ENCODE measurements at places on chromosomes 12 and 14.

- DNase-seq: no peak
Observed at GRCh38 chr14:76123426-76124225, 28.1 kb upstream of the GPATCH2L start.

- DNase-seq: no peak
Observed at GRCh38 chr14:56590535-56590960, 10.9 kb downstream of the TMEM260 start.

DNA sequence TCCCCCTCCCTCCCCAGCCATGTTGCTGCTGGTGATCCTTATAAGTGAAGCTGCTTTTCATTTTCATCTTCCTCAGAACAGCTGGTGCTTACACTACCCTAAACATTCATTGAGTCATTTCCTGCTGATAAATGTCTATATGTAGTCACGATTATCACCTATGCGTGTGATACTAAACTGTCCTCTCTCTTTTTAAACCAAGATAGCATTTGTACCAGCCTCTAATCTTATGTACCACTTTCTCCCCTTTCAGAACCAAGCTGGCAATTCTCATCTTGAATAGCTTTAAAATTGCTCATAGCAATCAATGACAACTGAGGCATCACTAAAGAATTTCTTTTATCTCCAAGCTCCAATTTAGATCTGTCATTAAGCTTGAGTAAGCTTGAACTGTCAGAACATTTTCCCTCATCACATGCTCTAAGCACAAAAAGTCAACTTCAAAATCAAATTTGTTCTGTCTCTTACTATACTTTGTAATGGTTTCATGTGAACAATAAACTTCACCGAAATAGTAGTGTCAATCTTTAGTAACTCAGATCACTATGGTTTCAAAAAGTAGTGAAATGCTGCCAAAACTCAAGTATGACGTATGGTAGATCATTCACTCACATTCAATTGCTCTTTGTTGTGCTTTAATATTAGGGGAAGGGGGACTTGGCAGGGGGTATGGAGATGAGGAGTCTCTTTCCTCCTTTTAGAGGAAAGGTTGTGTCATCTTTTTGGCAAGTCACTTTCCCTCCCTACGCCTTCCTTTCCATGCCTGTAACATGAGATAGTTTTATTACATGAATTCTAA is 178.1 kb upstream of the NOVA1 start:
- no peak for DNase-seq

- DNase-seq: no peak
Observed at GRCh38 chr14:104293231-104293841, 154.9 kb downstream of the KIF26A start.

DNA sequence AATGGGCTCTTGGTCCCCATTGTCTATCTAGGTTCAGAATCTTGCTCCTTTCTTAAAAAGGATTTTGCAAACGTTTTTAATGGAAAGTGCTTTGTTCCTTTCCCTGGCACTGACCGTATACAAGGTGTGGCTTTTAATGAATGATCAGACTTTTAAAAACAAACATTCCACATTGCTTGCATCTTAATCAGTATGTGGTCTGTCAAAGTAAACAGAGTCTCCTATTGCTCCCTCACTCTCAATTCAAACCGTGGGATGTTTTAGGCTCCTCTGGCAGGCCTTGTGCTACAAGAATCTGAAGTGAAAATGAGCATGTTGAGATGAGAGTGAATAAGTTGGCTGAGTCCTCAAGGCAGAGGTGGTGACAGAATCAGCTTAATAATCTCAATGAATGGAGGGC is 107.0 kb downstream of the VRK1 start:
- no peak for DNase-seq

DNA sequence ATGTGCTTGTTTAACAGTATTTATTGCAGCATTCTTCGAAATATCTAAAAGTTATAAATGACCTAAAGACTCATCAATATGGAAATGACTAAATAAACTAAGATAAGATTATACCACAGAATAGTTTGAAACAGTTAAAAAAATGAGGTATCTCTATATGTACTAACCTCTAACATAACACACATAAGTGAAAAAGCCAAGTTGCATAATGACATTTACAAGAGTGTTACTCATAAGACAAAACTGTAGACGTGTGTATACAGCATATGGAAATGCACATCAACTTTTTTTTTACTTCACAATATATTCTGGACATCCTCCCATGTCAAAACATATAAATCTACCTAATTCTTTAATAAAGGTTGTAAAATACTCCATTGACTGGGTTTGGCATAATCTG is 22.8 kb downstream of the CPM start:
- DNase-seq: no peak

DNA sequence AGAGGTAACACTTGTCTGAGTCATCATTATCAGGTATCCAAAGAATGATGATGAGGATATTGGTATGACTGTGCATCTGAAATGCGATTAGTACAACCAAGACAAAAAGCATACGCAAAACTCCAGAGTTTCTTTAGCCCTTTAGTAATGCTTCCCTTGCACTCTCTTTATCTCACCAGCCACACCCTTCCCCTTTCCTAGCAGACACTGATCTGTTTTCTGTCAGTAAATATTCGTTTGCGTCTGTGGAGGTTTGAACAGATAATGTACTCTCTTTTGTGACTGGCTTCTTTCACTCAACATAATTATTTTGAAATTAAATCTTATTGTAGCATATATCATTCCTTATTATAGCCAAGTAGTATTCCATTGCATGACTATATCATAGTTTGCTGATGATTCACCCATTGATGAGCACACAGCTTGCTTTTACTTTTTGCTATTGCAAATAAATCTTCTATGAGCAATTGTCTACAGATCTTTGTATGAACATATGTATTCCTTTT is 775.7 kb downstream of the SLC6A15 start:
- no peak for DNase-seq

GRCh38 chr12:82893896-82894295 is 207.2 kb downstream of the TMTC2 start:
- no peak for DNase-seq

- DNase-seq: no peak
Observed at GRCh38 chr12:99911081-99911480, 73.7 kb downstream of the ANKS1B start.

DNA sequence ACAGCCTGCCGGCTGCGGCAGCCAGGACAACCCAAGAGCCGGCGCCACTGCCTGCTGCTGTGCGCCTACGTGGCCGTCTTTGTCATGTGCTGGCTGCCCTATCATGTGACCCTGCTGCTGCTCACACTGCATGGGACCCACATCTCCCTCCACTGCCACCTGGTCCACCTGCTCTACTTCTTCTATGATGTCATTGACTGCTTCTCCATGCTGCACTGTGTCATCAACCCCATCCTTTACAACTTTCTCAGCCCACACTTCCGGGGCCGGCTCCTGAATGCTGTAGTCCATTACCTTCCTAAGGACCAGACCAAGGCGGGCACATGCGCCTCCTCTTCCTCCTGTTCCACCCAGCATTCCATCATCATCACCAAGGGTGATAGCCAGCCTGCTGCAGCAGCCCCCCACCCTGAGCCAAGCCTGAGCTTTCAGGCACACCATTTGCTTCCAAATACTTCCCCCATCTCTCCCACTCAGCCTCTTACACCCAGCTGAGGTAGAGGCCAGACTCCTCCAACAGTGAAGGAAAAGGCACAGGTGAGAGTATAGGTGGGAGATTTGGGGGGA is 10.3 kb downstream of the ZBTB39 start:
- DNase-seq: no peak

DNA sequence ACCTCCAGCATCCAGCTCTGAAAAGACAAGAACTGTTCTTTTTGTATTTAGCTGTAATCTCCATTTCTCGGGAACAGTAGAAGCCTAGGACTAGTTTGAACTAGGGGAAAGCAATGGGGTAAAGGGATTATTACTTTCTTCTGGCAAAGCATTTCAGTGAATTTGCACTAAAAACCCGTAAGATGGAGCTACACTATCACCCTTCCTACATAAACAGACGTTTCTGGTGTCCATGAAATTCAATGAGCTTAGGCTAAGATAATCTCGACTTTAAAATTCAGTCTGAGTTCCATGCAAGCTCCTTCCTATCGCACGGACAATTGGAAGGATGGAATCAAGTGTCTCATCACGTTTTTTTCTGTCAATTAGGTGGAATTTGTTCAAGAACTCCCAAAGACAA is 24.0 kb downstream of the ACSM4 start:
- no peak for DNase-seq

- DNase-seq: no peak
Observed at GRCh38 chr14:74915426-74915825, 7.6 kb downstream of the RPS6KL1 start.

DNA sequence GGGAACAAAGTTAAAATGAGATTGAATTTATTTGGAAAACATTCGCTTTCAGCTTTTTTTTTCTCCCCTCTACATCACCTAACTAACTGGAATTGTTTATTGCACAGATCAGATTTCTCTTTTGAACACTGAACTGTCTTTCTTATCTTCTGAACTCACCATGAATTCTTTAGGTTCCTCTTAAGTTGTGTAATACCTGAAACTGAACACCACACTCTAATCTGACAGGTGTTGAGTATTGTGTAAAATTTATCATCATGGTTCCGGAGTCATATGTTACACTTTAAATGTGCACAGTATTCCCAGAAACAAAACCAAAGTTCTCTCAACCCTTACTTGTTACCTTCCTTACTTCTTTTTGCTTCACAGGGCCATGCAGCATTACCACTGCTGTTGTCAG is 66.8 kb downstream of the TGFB3 start:
- no peak for DNase-seq

DNA sequence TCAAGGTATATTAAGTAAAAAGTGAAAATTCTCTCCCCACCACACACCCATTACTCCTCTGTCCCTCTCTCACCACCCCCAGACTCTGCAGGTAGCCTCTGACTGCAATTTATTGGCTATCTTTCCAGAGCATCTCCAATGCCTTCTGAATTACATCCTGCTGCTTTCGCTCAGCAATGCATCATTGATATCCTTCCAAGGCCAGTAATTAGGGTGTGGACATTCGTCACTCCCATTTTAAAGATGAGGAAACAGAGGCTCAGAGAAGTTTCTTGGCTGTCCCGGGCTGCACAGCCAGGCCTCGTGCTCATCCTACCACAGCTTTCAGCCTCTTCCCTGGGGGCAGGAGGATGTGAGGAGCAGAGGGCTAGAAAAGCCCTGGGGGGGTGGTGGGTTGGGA is 23.6 kb upstream of the PGF start:
- DNase-seq: no peak

DNA sequence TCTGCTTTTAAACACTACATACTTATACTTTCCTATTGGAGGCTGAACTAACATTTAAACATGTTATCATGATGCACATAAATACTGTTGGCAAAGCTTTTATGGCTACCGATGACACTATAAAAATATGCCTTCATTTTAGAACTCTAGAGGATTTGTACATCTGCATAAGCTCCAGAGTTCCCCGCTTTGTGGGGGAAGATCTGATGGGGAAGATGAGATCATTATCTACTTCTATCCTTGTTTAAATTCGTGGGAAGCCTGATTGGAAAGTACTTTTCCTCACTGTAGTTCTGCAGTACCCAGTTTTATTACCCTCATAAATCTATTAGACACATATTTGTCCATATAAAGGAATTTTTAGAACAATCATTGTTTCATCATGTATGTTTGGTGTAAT is 299.6 kb upstream of the ATP2B1 start:
- no peak for DNase-seq

- DNase-seq: no peak
Observed at GRCh38 chr12:111409780-111410430, 4.2 kb downstream of the SH2B3 start.

DNA sequence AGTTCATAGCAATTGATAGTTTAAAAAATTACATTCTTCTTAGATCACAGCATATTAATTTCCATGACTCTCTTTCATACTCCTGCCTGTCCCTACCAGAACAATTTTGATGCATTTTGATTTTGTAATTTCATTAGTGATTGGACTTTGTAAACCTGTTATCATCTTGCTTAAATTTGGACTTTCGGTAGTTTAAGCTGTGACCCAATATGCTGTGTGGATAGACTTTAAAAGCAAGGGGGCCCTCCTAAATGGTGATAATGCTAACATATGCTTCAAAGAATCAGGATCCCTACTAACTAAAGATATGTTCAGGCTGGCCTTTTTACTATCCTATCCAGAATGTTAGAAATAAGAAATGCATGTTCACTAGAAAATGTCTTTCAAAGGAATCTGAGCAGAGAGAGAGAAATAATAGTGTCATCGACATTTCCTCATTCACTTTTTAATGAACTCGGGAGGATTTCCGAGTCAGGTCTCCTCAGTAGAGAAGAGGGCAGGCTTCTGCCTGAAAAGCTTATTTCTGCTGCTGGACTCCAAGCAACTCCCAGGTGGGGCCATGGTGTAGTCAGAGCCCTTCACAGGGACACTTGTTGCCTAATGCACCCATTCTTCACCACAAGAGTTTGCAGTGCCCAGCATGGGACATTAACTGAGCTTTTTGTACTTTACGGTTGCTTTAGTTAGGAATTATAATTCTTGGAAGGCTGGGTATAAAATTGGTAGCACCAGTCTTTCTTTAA is 16.7 kb downstream of the SLC38A4 start:
- DNase-seq: no peak

GRCh38 chr12:94225947-94226630 is 77.7 kb downstream of the PLXNC1 start:
- DNase-seq: no peak

- DNase-seq: no peak
Observed at GRCh38 chr12:43883748-43884147, 47.9 kb downstream of the TMEM117 start.

DNA sequence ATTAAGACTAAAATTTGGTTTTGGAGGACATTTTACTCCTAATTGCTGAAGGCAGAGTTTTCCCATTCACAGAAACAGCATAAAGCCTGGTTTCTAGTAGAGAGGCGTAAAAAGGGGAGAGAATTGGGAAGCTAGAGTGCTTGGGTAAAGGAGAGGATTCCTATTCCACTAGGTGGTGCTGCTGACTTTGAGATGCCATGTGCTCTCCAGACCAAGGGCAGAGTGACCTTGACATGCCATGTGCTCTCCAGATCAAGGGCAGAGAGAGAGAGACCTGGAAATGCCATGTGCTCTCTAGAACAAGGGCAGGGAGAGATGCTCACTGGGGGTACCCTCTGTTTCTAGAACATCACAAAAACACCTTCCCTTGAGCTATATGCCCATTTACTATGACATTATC is 176.2 kb upstream of the PDZRN4 start:
- DNase-seq: no peak

DNA sequence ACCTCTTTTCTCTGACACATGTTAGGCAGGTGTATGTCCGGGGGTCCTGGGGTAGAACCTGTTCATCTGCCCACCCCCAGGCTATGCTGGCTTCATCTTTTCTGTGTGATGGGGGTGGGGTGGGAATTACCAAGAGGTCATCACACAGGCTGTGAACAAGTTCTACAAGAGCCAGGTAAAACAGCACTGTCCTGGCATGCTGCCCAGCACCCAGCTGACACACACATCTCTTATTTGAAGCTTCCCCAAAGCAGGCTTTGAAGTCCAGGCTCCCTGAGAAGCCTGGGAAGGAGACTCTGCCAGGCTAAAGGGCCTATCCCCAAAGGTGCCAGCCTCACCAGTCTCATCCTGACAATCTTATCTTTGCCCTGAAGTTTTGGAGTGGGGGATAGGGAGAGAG is 141.1 kb downstream of the ALG10 start:
- DNase-seq: no peak

GRCh38 chr14:102822311-102822863 is 45.1 kb downstream of the TRAF3 start:
- peak; percentile 68 for DNase-seq

GRCh38 chr12:68469113-68469512 is 137.0 kb upstream of the MDM1 start:
- DNase-seq: no peak

- no peak for DNase-seq
Observed at GRCh38 chr12:9367828-9368227, 159.6 kb upstream of the PZP start.

GRCh38 chr12:101954676-101955075 is 77.3 kb downstream of the DRAM1 start:
- no peak for DNase-seq
